Vagina (tissue), 2 donors: ENCODE measurements at places on chromosomes 2 and 18. TPM values are rescaled to one million over a fixed set of nuclear protein-coding genes. Genes with fewer than 3 reads are reported as not detected.

GRCh38 chr2:18510775-18511174, 49.7 kb downstream of the RDH14 start:
- DNase-seq: no peak

DNA sequence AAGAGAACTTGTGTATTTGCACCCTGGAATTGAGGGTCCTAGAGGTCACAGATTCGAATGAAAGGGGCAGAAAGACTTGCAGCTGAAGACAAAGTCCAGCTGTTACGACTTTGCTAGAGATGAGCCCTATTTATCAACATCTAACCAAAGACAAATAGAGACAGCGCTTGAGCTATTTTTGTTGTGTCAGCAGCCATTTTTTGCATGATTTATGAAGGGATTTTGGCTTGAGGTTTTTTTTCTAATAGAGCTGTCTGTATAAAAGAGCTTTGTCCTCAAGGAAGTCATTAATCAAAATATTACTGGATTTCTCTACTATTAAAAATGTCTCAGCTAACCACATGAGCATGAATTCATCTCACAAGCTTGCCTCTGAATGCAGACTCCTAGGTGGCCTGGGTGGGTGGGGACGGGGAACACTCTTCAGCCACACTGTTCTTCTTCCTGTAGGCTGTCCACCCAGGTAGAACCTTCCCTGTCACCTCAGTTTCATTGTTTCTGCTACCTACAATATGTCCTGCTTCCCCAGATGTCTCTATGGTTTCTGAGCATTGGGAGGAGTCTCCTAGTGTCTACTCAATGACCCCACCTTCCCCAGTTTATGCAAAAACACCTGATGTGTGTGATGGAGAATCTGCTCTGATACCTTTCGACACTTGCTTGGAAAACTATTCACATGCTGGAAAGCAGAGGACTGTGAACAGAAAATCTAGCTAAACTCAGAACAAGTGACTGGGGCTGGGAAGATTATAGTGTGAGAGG, 7.2 kb upstream of the CD226 start:
- no peak for DNase-seq

DNA sequence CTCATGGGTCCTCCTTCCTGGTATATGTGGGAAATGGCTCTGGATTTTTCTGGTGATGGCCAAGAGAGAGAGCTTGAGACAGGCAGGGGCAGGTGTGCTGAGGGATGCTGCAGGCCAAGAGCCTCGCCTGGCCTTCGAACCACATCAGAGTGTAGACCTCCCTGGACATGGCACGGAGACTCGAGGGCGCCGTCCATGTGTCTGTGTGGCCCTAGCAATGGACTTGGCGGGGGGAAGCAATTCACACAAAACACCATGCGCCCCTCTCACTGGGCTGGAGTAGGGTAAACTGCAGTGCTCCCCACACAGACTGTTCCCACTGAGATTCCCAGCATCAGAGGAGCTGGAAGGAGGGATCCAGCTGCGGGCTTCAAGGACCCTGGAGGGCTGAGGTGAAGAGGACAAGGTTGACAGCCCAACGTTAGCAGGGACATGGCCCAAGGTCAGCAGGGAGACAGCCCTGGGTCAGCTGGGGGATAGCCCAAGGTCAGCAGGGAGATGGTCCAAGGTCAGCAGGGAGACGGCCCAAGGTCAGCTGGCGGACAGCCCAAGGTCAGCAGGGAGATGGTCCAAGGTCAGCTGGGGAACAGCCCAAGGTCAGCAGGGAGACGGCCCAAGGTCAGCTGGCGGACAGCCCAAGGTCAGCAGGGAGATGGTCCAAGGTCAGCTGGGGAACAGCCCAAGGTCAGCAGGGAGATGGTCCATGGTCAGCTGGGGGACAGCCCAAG, 75.4 kb upstream of the HDAC4 start:
- DNase-seq: no peak

GRCh38 chr18:59453468-59453961, 94.5 kb upstream of the LMAN1 start:
- DNase-seq: no peak

- DNase-seq: no peak
Observed at GRCh38 chr18:53544917-53545316, 679.6 kb downstream of the MBD2 start.

GRCh38 chr2:121189011-121189410, 96.0 kb downstream of the TFCP2L1 start:
- no peak for DNase-seq

DNA sequence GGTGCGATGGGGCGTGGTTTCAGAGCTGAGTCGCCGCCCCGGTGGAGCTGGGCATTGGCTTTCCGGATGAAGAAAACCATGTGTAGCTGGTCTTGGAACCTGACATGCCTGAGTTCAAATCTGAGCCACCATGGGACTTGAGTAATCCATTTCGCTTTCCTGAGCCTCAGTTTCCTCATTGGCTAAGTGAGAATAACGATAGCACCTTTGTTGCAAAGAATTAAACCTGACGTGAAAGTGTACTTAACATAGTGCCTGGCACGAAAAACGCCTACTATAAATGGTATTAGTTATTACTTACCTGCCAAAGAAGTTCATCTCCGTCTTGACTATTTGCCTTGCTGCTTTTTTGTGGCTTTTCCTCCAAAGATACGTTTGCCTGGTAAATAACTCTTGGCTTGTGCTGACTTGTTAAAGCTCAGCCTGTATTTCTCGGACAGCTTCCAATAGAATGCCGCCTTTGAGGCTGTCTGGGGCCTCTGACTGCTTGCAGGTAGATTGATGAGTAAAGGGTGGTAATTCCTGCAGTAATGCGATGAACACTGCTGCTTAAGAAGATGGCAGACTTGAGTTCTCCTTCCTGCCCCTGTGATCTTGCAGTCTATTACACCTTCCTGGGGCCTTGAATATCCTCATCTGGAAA, 1.3 kb downstream of the CDCA7 start:
- no peak for DNase-seq

DNA sequence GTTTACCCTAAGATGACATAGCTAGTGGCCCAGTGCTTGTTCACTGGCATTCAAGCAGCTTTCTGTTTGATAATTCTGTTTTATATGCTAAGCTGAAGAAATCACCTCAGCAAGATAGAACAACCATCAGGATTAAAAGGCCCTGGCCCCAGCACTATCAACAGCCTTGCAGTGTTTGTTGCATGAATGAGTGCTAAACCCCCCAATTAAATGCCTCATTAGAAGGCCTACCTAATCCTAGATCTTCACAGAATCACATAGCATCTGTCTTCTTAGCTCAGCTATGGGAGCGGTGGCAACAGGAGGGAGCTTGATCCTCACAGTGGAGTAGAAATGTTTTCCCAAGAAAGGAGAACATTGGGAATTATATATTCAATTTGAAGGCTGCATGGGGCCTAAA, 194.1 kb upstream of the HNMT start:
- no peak for DNase-seq

GRCh38 chr2:181126311-181126868, 146.0 kb downstream of the UBE2E3 start:
- no peak for DNase-seq

GRCh38 chr2:183267148-183267827, 143.0 kb downstream of the NUP35 start:
- DNase-seq: no peak

DNA sequence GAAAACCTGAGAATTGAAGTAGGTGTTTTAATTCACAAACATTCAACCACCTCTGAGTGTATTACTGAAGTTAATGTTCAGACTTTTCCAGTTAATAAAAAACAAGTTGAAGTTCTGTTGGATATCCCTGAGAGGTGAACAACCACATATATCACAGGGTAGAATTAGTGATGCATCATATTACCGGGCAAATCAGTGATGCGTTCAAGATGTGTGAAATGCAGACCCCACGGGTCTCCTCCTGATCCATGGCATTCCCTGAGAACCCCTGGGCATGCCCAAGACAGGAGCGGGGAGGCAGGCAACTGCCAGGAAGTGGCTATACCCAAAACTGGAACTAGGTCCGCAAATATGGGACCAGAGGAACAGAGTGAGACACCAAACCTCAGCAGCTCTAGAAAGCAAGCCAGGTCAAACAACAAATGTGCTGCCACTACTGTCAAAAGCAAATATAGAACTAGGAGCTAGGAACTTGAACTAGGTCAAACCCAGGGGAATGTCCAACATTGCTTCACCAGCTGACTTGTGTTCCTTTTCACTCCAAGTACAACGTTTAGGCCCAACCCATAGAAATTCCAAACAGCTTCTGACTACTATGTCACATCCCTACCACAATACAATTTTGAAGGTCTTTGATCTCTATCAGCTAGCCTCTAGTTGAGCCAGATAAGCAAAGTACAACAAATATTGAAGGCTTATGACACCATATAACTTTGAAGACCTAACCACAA, 20.2 kb downstream of the PSTPIP2 start:
- DNase-seq: no peak

GRCh38 chr2:229884775-229885699, 36.8 kb downstream of the TRIP12 start:
- DNase-seq: no peak

DNA sequence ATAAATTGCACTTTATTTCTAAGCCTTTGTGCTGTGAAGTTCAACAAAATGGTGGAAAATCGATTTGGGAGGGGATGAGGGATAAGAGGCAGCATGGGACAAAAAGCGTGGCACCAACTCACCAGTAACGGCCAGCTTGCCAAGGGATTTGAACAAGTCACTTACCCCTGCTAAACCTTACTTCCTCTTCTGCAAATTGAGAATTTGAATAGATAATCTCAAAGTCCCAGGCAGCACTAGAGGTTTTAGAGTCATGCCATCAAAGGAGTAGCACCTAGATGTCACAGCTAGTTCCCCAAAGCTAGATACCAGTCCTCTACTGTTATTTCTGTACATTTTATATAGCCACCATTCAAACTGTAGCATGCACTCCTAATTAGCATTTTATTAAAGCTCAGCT, 83.7 kb upstream of the VRK2 start:
- no peak for DNase-seq

- DNase-seq: no peak
Observed at GRCh38 chr2:48120112-48120511, 213.8 kb upstream of the FBXO11 start.

DNA sequence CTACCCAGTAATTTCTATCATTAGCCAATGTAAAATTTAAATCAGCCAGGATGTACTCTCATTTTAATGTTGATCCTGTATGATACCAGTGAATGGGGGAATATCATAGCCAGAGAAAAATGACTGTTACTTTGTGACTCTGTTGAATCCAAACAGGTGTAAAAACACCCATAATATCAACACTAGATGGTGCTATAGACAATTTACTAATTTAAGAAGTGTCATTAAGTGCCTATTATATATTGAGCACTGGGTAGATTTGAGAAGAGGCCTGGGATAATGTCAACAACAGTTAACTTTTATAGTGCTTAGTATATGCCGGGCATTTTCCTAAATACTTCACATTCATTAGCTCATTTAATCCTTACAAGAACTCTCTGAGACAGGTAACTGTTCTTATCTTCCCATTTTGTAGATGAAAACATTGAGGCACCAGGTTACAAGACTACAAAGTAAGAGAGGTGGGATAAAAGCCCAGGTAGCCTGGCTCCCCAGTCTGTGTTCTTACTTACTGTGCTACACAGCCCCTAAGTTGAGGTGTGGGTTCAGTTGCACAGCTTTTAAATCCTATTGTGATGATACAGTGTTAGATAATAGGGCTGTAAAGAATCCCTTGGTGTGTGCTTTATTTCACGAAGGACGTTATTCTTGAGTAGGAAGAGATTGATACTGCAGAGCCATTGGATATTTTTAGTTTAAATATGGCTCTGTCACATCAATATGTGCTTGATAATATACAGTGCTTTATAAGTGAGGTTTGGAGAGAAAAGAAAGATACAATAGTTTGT, 325.5 kb downstream of the AGPS start:
- DNase-seq: no peak

DNA sequence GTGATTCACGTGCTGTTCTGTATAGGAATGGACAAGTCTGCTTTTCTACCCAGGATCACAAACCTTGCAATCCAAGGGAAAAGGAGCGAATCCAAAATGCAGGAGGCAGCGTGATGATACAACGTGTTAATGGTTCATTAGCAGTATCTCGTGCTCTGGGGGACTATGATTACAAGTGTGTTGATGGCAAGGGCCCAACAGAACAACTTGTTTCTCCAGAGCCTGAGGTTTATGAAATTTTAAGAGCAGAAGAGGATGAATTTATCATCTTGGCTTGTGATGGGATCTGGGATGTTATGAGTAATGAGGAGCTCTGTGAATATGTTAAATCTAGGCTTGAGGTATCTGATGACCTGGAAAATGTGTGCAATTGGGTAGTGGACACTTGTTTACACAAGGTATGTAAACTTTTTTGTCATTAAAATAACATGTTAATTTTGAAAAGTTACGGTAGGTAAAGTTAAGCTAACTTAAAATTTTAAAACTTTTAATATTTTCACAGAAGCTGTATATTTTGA, 33.0 kb downstream of the PPM1B start:
- no peak for DNase-seq

- DNase-seq: no peak
Observed at GRCh38 chr2:217632043-217632442, 370.8 kb downstream of the TNS1 start.

- no peak for DNase-seq
Observed at GRCh38 chr2:144140891-144141290, 379.0 kb downstream of the ZEB2 start.

DNA sequence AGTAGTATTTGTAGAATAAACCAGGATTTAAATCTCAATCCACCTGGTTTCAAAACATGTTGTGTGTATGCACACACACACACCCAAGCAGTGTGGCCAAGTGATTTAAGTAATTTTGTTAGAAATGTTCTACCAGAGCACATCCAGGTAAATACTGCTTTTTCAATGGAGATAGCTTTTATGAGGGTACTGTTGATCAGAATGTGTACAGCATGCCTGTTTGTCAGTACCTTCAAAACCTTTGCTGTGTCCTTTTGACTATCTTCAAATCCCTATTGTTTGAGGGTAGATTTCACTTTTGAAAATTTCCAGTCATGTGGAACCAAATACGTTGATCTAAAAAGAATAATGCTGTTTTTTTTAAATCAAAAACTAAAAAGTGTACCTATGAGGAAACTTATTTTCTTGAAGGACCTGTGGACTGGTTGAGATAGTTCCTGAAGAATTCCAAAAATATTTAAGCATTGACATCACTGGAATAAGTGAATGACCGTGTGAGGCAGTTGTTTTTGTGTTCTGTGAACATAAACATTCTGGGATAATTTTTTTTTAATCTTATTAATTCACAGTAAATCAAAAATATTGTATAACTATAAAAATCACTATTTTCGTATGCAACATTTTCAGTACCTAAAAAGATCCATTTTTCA, 70.9 kb downstream of the PTRHD1 start:
- no peak for DNase-seq

GRCh38 chr2:164620873-164621763, at the start of gene GRB14:
Gene GRB14, minus strand, starts transcription at chr2:164621482. Its CDS starts 173 bp downstream, at chr2:164621309.
- no peak for DNase-seq

GRCh38 chr2:221134718-221135117, 437.4 kb downstream of the EPHA4 start:
- no peak for DNase-seq

Gene CLEC4F
- total RNA-seq: 0.49 TPM

Gene TAF1B
- 20.1 TPM for total RNA-seq

Gene SRD5A2
- 2.9 TPM for total RNA-seq

Gene OTOS
- total RNA-seq: not detected

Gene LRATD1
- total RNA-seq: 32.7 TPM

Gene HOXD10
- 19.6 TPM for total RNA-seq

Gene SULT1C2
- total RNA-seq: not detected

Gene GPR45
- total RNA-seq: not detected

Gene GKN1
- total RNA-seq: not detected

Gene LHCGR
- not detected for total RNA-seq
